ENCODE measurements at places on chromosomes 11 and 22.

DNA sequence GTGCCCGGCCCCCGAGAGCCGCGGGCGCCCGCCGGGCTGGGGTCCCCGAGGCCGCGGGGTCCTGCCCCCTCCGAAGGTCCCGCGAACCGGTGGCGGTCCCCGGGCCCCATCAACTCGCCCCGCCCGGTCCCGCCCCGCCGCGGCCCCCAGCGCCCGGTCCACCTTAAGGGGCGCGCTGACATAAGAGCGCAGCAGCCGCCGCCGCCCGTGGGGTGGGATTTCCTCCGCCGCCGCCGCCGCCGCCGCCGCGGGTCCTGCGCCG lies at the start of gene ZDHHC8:
Gene ZDHHC8, plus strand, starts transcription at position 208 of the 262 bp plus-strand sequence. CDS start 144 bp downstream, outside the sequence.
- DNase-seq = no peak

- no peak for DNase-seq
These were observed 126.5 kb downstream of the CHST1 start for GRCh38 chr11:45538939-45539338.

GRCh38 chr11:20156280-20156875 lies 3.9 kb downstream of the DBX1 start:
- no peak for DNase-seq

DNA sequence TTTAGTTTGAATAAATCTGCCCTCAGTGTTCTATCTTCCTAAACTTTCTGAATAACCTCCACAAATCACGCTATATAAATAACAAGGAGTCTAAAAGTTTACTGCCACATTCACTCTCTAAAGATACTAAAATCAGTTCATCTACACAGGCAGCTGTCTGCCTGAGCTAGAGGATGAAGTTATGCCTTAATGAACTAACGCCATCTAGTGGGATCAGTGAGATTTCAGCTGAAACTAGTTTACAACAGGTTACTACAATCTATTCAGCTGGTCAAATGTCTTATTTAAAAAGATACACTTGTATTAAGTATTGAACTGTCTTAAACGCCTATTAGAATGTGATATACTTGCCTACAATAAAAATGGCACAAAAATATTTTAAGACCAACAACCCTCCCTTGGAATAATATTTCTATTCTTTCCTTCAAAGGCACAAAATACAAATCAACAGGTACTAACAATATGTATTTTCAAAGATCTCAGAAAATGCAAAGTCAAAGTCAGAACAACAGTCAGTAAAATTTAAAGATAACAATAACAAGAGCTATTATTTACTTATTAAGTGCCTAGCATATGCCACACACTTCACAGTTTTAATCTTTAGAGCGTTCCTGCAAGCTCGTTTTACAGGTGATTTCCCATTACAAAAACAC lies 84.1 kb downstream of the LARGE2 start:
- DNase-seq = no peak

GRCh38 chr11:1750840-1751530 lies 590 bp upstream of the IFITM10 start:
- DNase-seq = no peak

DNA sequence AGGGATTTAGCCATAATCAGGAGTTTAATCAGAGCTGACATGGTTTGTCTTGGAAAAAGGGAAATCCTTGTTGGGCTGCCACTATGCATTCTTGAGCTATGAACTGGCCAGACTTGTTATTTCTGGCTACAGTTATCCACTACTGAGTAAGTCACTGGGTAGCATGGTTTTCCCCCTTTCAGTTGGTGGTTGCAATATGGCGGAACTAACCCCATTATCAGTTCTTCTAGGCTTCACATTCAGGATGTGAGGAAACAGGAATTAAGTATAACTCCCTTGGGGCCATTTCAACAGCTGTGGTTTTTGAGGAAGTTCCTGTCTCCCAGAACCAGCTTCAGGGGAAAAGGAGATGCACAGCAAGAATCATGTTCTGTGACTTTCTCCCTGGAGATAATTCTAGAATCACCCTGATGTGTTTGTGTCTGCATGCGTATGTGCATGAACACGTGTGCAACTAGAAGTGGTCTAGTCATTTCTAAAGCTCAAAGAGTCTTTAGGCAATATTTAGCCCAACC lies 103.0 kb upstream of the CD44 start:
- DNase-seq = no peak

GRCh38 chr22:48097723-48098122 lies 1335.3 kb downstream of the TBC1D22A start:
- no peak for DNase-seq

- no peak for DNase-seq
These were observed 6.9 kb upstream of the NAA40 start for GRCh38 chr11:63931876-63932275.

DNA sequence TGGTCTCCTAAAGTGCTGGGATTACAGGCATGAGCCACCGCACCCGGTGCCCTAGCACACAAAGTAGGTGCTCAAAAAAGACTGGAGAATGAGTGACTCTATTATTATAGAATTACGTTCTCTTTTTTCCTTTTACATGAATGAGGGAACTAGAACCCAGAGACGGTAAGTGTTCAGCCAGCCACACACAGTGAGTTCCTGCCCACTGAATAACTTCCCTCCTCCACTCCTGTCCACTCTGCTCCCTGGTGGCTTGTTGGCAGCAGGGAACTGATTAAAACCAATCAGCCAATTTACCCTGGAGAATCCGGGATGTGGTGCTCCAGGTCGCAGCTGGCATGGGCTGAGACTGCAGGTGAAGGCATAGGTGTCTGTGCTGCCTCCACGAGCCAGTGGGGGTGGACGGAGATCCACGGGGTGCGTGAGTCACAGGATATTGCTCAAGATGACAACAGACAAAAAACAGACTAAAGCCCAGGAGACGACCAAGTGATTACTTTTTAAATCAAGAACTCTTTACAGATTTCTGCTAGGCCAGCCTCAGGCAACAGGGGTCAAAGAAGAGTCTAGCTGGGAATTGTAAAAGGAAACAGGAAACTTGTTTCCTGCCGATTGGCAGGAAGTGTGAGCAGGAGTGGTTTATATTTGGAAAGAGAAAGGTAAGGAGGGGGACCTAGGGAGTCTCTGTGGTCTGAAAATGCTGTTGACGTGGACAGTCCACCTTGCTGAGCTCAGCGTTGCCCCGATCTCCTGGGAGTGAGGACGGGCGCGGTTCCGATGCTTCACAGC lies 95.2 kb upstream of the TP53I11 start:
- DNase-seq = peak; percentile 70

DNA sequence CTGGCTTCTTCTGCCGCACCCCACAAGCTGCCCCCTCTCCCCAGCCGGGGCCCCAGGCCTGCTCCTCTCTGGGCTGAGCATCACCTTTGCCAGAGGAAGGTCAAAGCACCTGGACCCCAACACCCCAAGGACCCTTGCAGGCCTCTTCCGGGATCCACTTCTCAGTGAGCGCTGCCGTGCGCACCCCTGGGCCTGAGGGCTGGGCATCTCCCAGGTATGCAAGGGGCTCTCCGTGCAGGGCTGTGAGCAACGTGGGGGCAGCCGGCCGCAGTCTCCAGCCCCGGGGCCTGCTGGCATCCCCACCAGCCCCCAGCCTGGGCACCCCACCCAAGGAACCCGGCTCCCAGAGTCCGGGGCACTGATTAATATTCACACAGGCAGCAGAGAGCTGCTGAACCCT lies 64.0 kb downstream of the BRD1 start:
- no peak for DNase-seq

Measured in NK-92 treated with Interleukin-12 subunit alpha and Interleukin-12 subunit beta, amount 100 ng/mL, for 24 hours (cell line).